ENCODE measurements at places on chromosomes 3 and 15.

- DNase-seq, result no peak
Measured at GRCh38 chr15:35349916-35350315, 196.0 kb downstream of the DPH6 start.

DNA sequence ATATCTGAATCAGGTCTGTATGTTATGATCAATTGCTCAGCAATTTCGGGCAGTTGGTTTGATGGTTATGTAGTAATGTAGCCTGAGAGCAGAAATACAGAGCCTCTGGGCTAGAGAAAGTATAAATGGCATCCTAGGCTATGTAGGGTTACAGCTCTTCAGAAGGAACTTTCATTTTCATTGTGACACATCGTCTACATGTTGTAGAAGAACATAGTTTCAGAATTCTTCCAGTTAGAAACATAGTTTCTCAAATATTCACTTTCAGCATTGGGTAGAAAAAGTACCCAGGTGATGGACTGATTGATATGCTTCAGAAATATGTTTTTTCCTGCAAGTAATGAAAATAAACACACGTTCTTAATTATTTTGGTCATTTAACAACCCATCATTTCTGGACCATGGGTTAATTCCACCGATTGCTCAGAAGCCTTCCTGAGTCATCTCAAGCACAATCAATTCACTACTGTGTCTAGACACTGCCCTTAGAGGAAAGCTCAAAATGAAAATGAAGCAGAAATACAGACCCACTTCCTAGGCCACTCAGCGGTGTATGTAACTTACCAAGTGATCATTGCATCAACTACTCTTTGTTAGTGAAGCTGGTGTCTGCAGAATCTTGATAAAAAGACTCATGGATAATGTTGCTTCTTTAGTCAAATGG is 88.8 kb upstream of the TSEN2 start:
- no peak for DNase-seq

DNA sequence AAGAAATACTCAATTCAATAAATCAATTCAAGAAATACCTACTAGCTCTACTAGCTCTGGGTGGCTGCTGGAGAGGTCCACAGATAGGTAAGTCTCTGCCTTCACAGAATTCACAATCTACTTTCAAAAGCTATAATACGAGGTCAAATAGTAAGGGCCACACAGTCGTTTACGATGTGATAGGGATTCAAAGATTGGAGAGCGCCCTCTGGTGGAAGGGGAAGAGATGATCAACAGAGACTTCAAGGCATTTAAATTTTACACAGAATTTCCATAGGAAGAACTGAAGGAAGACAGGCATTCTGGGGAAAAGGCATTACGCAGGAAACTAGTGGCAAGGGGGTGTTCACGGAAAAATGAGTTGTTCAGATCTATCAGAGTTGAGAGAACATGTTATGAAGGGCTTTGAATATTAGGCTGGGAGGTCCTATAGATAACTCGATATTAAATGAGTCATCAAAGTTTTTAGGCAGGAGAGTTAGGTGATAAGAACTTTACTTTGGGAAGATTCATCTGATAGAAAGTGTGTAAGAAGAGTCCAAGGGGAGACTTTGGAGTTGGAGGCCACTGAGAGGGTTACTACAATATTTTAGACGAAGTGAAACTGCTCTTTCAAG is 128.8 kb downstream of the FRMD5 start:
- no peak for DNase-seq

DNA sequence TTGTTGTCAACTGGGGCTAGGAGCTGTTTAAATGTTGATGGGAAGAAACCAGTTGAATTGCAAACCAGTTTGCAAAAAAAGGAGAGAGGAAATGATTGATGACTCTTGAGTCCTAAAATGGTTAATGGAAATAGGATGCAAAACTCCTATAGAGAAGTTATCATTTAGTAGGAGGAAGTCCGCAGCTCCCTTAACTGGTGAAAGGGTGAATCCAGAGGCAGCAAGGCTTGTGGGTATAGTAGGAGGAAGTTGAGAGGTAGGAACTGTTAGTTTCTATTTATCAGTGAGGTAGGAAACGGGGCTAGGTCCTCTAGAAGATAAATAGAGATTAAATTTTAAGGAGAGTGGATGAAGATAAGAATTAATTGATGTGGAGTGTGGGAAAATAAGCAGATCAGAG is 15.4 kb downstream of the IREB2 start:
- DNase-seq, result no peak

DNA sequence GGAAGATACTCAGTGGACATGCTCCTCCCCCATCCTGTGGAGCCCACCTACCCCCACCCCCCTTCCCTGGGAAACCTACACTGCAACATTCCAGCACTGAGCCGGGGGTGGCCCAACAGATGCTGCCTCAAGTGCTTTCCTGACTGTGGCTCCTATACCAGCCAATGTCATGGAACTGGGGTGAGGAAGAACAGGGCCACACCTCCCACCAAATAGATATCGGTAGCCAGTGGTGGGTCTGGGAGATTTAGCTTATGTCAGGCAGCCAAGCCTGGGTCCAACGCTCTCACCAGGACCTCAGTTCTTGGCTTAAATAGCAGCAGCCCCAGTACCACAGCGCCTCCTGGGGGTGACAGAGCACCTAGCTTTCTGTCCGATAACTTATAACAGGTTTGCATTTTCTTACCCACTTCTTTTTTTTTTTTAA is 30.3 kb downstream of the CDC25A start:
- DNase-seq, result peak; percentile 10

- DNase-seq, result no peak
Measured at GRCh38 chr3:155407331-155407730, 113.8 kb upstream of the STRIT1 start.

DNA sequence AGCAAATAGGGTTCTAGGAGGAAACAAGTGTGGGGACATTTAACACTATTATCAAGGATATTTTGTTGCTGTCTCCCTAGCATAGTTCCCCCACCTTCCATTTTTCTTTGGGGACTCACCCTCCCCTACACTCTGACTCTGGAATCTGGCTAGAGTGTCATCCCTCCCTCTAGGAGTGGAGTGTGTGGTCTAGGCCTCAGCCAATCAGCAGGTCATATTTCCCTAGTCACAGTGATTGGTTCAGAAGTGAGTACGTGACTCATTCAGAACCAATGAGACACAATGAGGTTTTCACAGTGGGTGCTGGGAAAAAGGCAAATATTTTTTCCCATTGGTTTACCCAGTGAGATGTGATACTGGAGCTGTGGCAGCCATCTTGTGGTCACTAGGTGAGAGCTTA is 234.4 kb downstream of the SHQ1 start:
- no peak for DNase-seq

- no peak for DNase-seq
Measured at GRCh38 chr3:51075221-51075775, 309.8 kb upstream of the MANF start.

GRCh38 chr15:90530250-90531051 is 728 bp downstream of the CRTC3 start:
- peak; percentile 55 for DNase-seq

DNA sequence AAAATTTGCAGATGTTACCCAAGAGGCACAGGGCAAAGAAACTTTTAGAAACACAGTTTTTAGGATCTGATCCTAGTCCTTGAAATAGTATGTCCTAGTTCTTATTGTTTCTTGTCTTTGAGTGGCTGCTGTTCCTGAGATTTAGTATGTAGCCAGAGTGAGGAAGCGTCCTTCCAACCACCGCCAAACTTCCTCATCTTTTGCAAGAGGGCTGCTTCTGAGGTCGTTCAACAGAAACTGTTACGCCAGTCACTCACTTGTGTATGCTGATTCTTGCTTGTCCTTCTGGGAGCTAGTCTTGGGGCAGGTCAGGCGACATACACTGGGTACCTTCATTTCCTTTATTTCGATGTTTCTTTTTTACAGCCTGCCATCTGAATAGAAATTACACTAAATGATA is 577.3 kb upstream of the ZNF717 start:
- DNase-seq, result no peak
